Suppressor macrophage treated with lipopolysaccharide for 4 hours (primary cell): ENCODE measurements at places on chromosomes 4 and X.

- no peak for DNase-seq
These were observed 16.6 kb upstream of the GTPBP6 start for GRCh38 chrX:334971-335757.

- peak; percentile 47 for DNase-seq
These were observed 593 bp downstream of the SH3RF1 start for GRCh38 chr4:169269916-169270809.

DNA sequence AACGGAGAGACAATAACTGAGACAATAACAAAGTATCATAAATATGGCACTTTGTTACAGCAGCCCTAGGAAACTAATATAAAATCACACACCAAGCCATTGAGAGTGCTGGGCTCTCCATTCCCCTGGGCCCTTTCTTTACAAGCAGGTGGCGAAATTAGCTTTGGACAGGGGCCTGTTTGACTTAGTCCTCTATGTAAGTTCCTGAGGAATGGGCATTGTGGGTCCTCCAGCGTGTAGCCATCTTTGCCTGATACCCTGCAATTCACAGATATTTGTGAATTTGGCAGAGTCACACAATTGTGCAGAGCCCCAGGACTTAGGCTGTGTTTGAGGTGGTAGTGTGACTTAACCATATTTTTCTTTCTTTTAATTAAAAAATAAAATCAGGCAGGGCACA lies 67.6 kb downstream of the BCOR start:
- no peak for DNase-seq

DNA sequence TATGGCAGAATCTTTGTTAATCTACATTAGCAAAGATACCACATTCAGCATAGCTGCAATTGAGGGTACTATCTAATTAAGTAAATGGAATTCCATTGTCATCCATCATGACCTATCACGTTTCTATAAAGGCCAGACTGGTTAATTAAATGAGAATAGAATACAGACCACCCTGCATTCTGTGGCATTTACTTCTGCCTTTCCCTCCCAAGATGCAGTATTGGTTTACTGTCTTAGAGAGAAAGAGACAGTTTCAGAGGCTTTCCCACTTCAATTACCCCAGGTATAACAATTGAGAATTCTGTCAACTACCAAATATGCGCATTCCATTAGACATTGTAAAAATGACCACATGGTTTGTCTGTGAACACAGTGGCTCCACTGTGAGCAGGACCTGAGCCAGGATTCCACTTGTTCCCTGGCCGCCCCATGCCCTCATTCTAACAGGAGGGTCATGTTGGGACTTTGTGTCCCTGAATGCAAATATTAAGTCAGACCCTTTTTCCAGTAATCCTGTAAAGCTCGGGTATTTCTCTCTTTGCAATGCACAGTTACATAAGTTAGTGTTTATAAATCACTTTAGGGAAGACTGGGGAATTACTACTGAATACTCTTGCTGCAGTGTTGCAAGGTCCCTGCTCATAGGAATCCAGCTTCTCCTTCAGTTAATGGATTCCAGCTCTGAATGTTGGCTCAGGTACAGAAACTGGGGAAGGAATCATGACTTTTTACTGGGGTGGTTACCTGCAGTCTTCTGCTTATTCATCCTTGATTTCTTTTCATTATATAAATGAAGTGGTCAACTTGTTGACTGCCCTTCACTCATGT lies 261.0 kb downstream of the PDGFC start:
- no peak for DNase-seq

DNA sequence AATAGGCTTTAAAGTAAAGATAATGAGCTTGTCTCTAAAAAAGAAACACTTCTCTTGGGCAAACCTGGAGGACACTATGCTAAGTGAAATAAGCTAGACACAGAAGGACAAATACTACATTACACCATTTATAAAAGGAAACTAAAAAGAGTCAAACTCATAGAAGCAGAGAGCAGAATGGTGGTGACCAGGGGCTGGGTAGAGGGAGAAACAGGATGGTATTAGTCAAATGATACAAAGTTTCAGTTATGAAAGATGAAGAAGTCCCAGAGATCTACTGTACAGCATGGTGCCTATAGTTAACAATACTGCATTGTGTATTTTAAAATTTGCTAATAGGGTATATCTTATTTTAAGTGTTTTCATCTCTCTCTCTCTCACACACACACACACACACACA lies 28.5 kb downstream of the ACSL4 start:
- peak; percentile 22 for DNase-seq

DNA sequence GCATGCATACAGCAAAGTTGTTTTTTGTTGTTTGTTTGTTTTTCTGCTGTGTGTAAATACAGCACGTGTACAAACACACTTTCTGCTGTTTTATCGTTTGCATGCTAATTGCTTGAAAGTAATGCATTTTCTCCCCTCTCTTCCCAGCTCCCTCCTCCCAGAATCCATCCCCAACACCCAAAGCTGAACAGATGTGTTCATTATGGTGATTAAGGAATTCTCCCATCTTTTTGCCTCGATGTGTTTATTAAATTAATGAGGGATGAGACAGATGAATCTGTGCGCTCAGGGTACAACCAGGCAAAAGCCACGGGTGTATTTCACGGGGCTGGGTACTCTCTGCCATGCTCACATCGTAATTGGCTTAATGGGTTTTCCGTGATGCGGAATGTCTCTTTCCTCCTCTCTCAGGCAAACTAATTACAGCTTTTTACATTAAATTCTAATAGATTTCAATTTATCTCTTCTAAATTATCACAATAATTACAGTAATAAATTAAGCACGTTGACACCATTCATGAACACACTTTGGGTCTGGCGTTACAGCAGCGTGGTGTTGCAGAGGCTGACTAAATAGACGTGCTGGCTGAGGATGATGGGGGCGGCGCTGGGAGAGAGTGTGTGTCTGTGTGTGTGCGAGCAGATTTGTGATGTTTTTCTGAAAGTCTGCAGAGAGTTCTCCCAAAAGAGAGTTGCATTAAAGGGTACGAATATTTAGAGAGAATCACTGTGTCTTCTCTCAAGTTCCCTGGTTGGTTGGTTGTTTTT lies 117.7 kb downstream of the CRLF2 start:
- DNase-seq = no peak

DNA sequence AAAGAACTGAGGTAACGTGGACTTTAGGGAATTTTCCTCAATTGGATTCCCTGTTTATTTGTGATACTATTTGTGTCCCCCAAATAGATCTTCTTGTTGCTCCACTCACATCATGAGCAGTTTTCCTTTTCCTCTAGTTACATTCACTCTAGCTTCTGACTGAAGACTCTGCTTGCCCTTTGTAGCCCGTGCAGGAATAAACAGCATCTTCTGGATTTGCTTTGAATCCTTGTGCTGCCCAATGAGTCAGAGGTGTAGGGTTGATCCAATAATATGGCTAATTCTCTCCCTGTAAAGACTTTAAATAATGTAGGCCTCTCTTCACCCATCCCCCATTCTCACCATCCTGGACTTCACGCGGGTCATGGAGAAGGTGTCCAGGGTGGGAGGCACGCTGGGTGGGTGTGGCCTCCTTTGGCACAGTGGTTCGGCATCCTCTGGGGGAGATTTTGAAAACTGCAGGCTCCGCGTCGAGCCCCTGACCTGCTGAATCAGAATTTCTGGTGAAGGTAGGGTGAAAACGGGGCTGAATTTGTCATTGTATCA lies 9.0 kb downstream of the HAND2 start:
- DNase-seq = no peak

- no peak for DNase-seq
These were observed 133.5 kb downstream of the FAM47B start for GRCh38 chrX:35076061-35076460.

- DNase-seq = no peak
These were observed 693.4 kb upstream of the INTU start for GRCh38 chr4:126939401-126939800.

DNA sequence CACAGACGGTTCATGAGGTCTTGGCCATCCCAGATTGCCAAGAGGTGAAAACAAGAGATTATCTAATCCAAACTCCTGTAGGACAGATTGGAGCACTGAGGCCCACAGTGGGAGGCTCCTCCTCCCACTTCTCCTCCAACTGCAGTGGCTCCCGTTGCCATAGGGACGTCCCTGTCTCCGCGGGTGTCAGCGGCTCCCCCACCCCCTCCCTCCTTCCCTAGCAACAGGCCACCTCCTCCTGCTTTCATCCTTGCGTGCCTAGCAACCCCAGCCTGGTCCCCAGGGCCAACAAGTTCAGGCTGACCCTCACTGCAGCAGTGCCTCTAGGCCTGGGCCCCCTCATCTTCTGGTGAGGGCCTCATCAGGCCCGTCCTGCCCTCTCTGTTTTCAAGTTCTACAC lies 6.8 kb upstream of the IQSEC2 start:
- no peak for DNase-seq

DNA sequence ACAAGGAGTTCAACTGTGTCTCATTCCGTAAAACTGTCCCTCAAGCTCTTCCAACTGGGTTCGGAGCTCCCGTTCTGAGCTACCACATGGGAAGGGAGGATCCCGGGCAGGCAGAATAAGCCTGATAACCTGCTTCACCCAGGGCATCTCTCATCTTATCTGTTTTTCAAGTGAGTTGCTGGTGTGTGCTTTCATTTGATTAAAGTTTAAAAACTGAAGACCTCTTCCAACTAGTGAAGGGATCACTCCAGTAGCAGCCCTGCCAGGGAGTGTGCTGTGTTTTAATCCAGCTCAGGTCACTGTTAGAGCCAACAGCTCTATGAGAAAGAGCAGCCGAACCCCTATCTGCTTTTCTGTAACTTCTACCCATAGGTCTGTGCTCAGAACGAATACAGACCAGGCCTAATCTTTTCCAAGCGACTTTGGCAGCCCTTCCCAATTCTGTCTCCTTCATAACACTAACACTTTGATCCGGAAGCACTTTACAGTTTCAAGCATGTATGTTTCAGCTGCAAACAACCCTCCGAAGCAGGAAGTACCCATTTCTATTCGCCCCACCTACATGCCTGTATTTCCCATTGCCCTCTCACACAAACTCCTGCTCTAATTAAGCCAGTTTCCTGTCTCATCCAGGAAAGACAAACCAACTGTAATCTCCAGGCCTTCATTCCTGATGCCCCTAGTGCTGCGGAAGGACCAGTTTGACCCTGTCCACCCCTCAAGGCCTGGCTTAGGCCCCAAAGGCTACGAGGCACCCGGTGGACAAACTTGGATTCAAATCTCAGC lies 60.9 kb downstream of the IRF2 start:
- no peak for DNase-seq

GRCh38 chr4:109994415-109994827 lies 81.7 kb downstream of the EGF start:
- peak; percentile 71 for DNase-seq

DNA sequence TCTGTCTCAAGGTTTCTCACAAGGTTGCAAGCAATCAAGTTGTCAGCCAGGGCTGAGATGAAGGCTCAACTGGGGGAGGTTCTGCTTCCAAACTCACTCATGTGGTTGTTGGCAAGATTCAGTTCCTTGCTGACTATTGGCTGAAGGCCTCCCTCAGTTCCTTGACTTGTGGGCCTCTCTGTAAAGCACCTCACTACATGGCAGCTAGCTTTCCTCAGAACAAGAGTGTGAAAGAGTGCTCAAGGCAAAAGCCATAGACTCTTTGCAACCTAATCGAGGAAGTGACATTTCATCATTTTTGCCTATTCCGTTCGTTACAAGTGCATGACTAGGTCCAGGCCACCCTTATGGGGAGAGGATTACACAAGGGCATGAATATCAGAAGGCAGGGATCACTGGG lies 52.0 kb downstream of the CXorf58 start:
- DNase-seq = peak; percentile 61

DNA sequence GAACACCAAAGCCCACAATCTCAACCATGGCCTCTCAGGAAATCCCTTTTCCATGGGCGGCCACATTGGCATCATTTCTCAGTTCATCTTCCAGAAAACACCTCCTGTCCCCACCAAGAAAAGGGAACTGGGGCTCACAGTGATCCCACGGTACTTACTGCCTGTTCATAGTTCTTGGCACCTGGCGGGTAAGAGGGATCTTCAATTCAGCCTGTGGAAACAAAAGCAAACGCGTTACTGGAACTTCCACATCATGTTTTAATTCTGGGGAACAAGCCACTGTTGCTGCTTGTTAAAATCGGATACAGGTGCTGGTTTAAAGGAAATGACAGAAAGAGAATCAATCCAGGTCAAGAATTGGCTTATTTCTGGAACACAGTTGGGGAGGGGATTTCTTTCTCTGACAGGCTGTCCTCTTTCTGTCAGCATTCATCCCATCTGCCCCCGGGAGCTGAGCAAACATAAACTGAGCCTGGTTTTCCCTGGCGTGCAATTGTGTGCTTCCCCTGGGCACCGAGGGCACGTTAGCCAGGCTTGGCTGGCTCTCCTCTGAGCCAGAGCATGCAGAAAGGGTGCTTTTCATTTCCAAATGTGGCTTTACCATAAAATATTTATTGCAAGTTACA lies 16.8 kb downstream of the CLNK start:
- no peak for DNase-seq

- no peak for DNase-seq
These were observed 51.9 kb upstream of the INTU start for GRCh38 chr4:127580891-127581290.

DNA sequence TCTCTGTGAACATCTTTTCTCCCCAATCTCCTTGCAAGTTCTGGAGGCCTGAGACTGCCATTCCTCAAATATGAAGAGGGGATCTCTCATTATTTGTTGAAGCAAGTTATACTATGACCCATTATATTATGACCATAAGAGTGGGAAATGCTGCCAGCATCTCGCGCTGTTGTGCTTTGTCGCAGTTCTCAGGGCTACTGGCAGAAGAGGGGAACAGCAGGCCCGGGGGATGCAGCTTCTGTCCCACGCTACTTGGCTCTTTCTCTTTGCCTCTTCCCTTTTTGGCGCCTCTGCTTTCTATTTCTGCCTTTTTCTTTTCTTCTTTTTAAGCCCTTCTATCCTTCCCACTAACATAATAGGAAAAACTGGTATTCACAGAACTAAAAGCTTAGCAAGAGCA lies 64.2 kb downstream of the GEMIN8 start:
- no peak for DNase-seq

DNA sequence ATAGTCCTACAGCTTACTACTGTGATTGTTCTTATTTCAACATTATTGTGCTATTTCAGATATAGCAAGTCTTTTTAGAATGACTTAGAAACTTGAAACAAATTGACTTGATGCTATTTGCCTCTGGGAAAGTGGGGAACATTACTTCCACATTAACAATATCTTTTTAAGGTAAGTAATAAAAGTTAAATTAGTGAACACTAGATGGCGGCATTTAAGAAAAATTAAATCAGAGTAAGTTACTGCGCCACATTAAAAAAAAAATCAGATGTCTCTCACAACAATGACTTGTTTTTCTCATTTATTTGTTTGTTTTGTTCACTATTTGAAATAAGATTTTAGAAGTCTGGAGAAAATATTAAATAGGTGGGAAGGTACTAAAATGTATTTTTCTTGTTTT lies 1026.9 kb upstream of the SLIT2 start:
- DNase-seq = peak; percentile 32

DNA sequence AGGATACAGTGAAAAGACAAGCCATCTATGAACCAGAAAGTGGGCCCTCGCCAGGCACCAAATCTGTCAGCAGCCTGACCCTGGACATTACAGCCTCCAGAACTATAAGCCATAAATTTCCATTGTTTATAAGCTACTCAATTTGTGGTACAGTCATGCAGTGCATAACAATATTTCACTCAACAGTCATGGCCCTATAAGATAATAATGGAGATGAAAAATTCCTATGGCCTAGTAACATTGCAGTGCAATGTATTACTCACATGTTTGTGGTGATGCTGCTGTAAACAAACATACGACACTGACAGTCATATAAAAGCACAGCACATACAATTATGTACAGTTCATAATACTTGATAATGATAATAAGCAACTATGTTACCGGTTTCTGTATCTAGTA lies 17.1 kb upstream of the TLR1 start:
- no peak for DNase-seq

- no peak for DNase-seq
These were observed 33.0 kb downstream of the TACC3 start for GRCh38 chr4:1754336-1754735.
